ENCODE measurements at places on chromosomes 12 and 14. TPM values are rescaled to one million over a fixed set of nuclear protein-coding genes. Genes with fewer than 3 reads are reported as not detected.

FGF23 gene
- 0.27 TPM for total RNA-seq

NXPH4 gene
- total RNA-seq, result 23.4 TPM

NYNRIN gene
- total RNA-seq, result 47.5 TPM

GPR84 gene
- 0.16 TPM for total RNA-seq

SLC6A13 gene
- total RNA-seq, result 37.5 TPM

SOAT2 gene
- 0.44 TPM for total RNA-seq

CCDC196 gene
- total RNA-seq, result not detected

SMOC1 gene
- total RNA-seq, result 25.9 TPM

PMCH gene
- total RNA-seq, result not detected

KCNC2 gene
- 7.5 TPM for total RNA-seq

SOX5 gene
- total RNA-seq, result 72.7 TPM

Measured in camera-type eye (tissue), 1 donor.